ENCODE measurements at places on chromosomes 2 and 18.

GRCh38 chr2:65326276-65326675 lies 98.6 kb downstream of the ACTR2 start:
- no peak for DNase-seq

- DNase-seq: no peak
These were observed 756 bp upstream of the OST4 start for GRCh38 chr2:27071990-27072830.

GRCh38 chr18:46636040-46636630 lies 20.9 kb downstream of the LOXHD1 start:
- DNase-seq: no peak

GRCh38 chr18:13394801-13395200 lies 176.2 kb downstream of the LDLRAD4 start:
- no peak for DNase-seq

- DNase-seq: no peak
These were observed 247.0 kb downstream of the KCNH7 start for GRCh38 chr2:162591403-162592083.

DNA sequence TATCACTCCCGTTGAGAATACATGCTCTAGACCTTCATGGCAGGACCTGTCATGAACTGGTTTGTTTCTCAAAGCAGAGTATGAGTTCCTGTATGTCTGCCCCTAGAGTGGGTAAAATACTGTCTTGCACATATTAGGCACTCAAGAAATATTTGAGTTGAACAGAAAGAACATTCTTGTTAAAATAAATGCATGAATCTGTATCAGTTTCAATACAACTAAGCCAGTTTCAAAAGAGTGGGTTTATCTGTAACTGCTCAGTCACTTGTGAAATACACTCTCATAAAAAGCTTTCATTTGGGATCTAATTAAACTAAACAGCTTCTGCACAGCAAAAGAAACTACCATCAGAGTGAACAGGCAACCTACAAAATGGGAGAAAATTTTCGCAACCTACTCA lies 69.2 kb downstream of the RFTN2 start:
- DNase-seq: no peak
